HAP-1 (cell line): ENCODE measurements at places on chromosomes 7 and 10.

DNA sequence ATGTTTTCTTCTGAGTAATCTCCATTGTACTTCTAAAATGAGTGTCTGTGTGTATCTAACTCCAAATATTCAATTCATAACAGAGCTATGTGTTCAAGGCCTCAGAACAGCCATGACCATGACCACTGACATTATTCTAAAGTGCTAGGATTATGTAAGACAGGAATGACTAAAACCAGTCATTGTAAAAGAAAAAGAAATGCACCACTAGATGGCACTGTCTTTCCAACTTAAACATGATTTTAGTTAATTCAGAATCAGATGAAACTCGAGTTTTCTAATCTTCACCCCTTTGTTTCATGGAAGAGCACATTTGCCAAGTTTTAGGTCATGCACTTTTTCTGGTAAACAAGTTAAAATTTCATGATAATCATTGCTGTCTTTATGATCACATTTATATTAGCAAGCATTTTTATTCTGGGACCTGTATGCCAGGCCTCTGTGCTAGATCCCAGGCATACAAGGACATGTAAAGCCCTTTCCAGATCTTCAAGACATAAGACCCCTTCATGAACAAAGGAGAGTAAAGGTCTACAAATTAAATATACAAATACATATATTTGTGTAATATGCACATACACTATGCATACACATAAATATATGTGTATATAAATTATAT, 26.1 kb upstream of the RSU1 start:
- DNase-seq, result peak; percentile 45

DNA sequence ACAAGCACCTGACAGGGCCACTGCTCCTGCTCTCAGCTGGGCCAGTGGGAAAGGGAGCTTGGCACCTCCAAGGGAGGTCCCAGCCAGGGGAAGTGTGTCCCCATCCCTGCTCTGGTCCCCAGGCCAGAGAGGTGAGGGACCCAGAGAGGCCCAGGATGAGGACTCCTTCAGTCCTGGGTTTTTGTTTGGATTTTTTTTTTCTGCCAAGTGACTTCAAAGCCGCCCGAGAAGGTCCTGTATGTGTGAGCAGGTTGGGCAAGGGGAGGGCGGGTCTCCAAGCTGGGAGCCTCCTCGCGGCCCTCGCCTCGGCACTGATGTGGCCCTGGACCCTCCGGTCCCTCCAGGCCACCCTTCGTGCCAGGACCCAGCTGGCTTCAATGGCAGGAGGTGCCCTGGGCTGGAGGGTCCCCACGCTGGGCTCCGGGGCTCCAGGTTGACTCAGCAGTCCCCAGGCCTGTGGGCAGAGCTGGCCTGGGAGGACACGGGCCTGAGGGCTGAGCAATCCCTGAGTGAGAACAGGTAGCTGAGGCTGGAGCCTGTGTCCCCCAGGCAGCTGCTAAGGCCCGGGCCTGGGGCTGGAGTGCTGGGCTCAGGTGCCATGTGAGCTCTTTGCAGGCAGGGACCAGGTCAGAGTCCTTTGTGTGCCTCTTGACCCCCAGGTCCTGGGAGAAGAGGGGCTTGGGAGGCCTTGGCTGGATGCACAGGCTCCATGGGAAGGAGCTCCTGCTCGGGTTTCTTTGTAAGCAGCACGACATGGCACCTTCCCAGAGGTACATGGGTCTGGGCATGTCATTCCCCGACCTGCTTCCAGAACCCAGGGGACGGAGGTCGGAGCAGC, 140.6 kb downstream of the FAM53B start:
- no peak for DNase-seq

DNA sequence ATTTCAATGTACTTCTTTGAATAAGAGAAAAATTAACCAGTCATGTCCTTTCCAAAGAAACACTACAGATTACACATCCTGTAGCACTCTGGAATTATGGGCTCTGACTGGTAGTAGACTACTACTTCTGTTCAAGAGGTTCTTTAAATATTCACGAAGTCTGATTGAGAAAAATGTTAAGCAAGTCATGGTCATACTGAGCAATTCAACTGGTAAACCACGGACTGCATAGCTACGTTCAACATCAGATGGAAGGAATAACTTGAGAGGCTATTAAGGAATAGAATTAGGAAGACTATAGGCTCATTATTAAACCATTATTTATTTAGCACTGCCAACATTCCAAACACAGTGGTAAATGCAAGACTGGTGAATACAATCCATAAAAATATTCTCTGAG, 160.8 kb downstream of the IMMP2L start:
- no peak for DNase-seq

DNA sequence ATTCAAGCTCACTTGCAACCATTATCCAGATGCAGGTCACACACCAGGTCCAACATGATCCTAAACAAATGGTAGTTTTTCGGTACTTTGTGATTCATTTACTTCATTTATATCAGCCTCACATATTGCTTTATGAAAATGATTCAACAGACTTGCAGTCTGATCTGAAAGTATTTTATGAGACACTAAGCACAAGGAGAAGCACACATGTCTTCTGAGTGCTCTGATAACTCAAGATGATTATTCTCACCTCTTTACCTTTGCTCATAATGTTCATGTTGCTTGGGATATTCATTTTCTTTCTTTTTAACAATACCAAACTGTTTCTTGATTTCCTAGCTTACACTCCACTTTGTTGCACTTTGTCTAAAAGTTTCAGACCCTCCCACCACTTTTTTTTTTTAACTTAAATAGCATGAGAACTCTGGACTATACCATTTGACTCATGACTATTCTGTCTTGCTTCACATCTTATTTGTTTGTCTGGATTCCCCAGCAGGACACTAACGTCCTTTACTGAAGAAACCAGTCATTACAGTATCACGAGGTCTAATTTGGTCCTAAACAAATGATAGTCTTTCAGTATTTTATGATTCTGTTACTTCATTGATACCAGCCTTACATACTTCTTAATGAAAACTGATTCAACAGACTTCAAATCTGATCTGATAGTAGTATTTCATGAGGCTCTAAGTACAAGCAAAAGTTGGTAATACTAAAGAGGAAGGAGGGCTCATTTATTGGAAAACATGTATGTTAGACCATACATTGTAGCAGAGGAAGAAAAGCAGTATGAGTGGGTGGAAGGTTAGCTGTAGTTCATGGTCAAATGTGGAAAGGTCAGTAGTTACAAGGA, 171.8 kb upstream of the AHR start:
- DNase-seq, result no peak

- DNase-seq, result no peak
These were observed 146.0 kb downstream of the SND1 start for GRCh38 chr7:127798023-127798422.

DNA sequence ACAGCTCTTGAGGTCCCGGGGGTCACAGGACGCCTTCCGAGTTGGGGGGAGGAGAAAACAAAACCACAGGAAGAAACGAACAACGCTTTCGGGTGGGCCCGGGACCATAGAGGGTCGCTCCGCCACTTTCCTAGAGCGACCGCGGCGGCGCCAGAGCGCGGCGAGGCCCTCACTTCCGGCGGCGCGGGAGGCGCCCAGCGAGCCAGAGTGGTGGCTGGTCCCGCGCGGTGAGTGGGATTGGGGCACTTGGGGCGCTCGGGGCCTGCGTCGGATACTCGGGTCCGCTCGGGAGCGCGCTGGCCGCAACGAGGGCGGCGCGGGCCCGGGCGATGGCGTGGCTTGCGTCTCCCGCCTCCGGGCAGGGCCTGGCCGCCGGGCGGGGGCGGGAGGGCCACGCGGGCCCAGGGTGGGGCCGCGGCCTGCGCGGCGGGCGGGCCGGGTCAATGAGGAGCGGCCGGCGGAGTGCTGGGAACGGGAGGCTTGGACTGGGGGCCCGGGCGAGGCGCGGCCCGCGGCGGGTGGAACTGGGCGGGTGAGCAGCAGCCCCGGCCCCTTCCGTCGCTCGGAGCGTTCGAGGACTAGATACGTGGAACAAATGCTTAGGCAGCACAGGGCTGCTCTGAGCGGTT, at the start of gene ZNF22:
Gene ZNF22 (plus strand): TSS at position 172 of the 629 bp plus-strand sequence. CDS start 2,446 bp downstream, outside the sequence.
- DNase-seq, result peak; percentile 33

GRCh38 chr10:90462749-90463470, 394.9 kb downstream of the HTR7 start:
- no peak for DNase-seq
